ENCODE measurements at places on chromosomes 4 and X.

- DNase-seq, result no peak
Measured at GRCh38 chr4:80183250-80184052, 13.9 kb upstream of the PRDM8 start.

DNA sequence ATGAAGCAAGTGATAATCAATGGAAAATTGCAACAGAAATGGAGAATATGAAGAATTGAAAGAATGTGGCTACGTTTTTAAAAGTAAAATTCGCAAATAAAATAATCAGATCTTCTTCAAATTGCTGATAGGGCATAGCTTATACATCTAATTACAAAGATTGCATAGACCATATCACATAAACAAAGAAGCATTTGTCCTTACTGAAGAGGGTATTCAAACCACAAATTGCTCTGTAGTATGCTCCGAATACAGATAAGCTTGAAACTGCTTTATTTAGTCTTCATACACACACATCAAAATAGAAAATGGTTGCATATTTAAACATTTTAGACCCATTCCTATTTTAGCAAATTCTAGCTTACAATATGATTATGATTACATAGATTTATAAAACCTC is 206.7 kb upstream of the SLIT2 start:
- DNase-seq, result no peak

DNA sequence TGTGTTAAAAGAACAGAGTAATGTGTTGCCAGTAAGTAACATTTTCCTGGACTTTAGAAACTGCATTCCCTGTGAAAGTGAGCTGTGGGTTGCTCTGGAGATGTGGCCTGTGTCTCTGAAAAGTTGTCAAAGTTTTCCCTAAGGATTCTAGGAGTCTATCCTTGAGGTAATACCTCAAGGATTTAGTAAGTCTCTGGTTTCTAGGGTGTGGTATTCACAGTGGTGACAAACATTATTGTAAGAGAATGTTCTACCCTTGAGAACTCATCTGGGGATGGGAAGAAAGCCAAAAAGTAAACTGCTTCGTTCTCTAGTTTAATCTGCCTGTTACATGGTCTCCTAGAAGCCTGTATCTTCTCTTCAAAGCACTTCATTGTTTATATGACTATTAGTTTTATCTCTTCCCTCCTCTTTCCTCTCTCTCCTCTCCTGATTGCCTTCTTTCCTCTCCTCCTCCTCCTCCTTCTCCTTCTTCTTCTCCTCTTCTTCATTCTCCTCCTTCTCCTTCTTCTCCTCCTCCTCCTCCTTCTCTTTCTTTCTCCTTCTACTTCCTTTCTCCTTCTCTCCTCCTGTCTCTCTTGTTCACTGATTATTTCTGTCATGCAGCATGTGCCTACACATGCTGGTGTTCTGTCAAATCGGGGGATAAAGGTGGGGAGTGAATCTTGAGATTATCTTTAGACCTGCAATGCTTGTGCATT is 321.3 kb downstream of the PTTG2 start:
- DNase-seq, result no peak

- no peak for DNase-seq
Measured at GRCh38 chr4:138555584-138555983, 313.4 kb upstream of the SLC7A11 start.

- peak; percentile 34 for DNase-seq
Measured at GRCh38 chr4:83639849-83640493, 104.1 kb downstream of the GPAT3 start.

- no peak for DNase-seq
Measured at GRCh38 chrX:78456909-78457308, 129.5 kb upstream of the CYSLTR1 start.
